CD8-positive, alpha-beta memory T cell (primary cell): ENCODE measurements at places on chromosomes 3 and 15. TPM values are rescaled to one million over a fixed set of nuclear protein-coding genes. Genes with fewer than 3 reads are reported as not detected.

The CD200 gene
- polyA plus RNA-seq, result 1.7 TPM

The GPR27 gene
- polyA plus RNA-seq, result 1.8 TPM

The C3orf20 gene
- polyA plus RNA-seq, result not detected

The SLC25A26 gene
- polyA plus RNA-seq, result 38.4 TPM

The PRKCI gene
- polyA plus RNA-seq, result 14.9 TPM

The SNRPN gene
- polyA plus RNA-seq, result 354 TPM

- no peak for DNase-seq
- H3K4me1 ChIP-seq, result peaks cover 20% of the 10 kb centered on the region
- H3K4me3 ChIP-seq, result no peak overlapping the region
- no peaks in the 10 kb centered on the region for H3K27me3 ChIP-seq
- H3K36me3 ChIP-seq, result no peaks in the 10 kb centered on the region
- H3K27ac ChIP-seq, result no peak overlapping the region
Observed at GRCh38 chr3:32681811-32682210, 3.2 kb upstream of the CNOT10 start.

- no peak overlapping the region for H3K4me3 ChIP-seq
- H3K36me3 ChIP-seq, result no peaks in the 10 kb centered on the region
- H3K4me1 ChIP-seq, result no peaks in the 10 kb centered on the region
- H3K27me3 ChIP-seq, result peaks cover 9% of the 10 kb centered on the region
Observed at GRCh38 chr3:127817406-127817841, 4.9 kb downstream of the MGLL start.

DNA sequence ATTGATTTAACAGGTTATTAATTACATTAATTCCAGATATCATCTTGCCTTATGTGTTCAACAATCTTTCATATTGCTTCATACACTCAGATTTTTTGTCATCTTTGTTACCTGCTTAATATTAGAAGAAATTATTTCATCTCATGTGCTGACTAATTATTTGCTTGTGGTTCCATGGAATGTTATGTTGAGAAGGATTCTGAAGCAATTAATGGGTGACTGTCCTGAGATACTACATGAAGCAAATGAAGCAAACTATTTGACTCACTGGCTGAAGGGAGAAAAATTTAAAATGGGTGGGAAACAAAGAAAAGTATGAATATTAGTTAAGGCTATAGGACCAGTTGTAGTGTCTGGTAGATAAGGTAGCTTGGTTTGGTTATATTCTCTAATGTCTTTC, 443.8 kb upstream of the EPHA6 start:
- no peak overlapping the region for H3K27ac ChIP-seq
- no peak for DNase-seq
- no peak overlapping the region for H3K4me3 ChIP-seq

- no peaks in the 10 kb centered on the region for H3K27me3 ChIP-seq
- no peaks in the 10 kb centered on the region for H3K4me1 ChIP-seq
- DNase-seq, result no peak
- H3K36me3 ChIP-seq, result no peaks in the 10 kb centered on the region
- no peak overlapping the region for H3K27ac ChIP-seq
- H3K4me3 ChIP-seq, result no peak overlapping the region
Observed at GRCh38 chr15:31100738-31101137, 787 bp downstream of the TRPM1 start.

DNA sequence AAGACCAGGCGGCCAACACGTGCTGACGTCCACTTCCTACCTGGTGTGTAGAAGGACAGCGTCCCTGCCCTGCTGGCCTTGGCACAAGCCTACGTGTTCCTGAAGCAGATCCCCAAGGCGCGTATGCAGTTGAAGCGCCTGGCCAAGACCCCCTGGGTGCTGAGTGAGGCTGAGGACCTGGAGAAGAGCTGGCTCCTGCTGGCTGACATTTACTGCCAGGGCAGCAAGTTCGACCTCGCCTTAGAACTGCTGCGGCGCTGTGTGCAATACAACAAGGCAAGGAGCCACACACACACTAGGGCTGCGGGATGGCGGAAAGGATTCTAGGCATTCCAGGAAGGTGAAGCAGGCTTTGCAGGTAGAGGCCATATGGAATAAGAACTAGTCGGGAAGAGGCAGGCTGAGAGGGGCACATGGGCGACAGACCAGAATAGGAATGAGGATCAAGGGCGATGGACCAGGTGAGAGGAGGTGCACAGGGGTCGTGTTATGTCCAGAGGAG, 15.9 kb downstream of the CSRNP1 start:
- H3K4me1 ChIP-seq, result no peaks in the 10 kb centered on the region
- no peak for DNase-seq
- H3K27me3 ChIP-seq, result no peaks in the 10 kb centered on the region
- H3K27ac ChIP-seq, result no peak overlapping the region
- H3K36me3 ChIP-seq, result no peaks in the 10 kb centered on the region

- no peaks in the 10 kb centered on the region for H3K4me1 ChIP-seq
- H3K27ac ChIP-seq, result no peak overlapping the region
- no peak overlapping the region for H3K4me3 ChIP-seq
- H3K27me3 ChIP-seq, result no peaks in the 10 kb centered on the region
- no peaks in the 10 kb centered on the region for H3K36me3 ChIP-seq
Observed at GRCh38 chr15:34078900-34079299, 22.8 kb downstream of the EMC7 start.
